Stimulated activated CD4-positive, alpha-beta T cell treated with anti-CD3 and anti-CD28 coated beads, Interleukin-15, amount 100 ng/mL, for 24 hours (primary cell): ENCODE measurements at places on chromosomes 7 and 10.

DNA sequence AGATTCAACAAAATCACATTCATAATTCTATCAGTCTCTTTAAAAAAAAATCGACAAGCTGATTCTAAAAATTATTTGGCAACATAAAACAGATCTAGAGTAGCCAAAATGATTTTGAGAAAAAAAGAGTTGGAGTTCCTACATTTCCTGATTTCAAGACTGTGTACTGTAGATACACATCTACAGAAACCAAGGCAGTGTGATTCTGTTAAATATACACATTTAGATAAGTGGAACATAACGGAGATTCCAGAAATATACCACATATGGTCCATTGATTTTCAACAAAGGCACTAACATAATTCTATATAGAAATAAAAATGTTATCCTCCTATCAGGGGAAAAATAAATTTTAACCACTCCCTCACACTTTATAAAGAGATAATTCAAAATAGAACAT is 467.0 kb downstream of the ADRA2A start:
- no peak for DNase-seq

- DNase-seq, result no peak
Measured at GRCh38 chr7:27110186-27111031, 7.9 kb upstream of the HOXA2 start.

- DNase-seq, result no peak
Measured at GRCh38 chr7:2049111-2049781, 183.5 kb downstream of the MAD1L1 start.

GRCh38 chr10:13969792-13970140 is 361.0 kb downstream of the FRMD4A start:
- peak; percentile 47 for DNase-seq

GRCh38 chr7:134892963-134893362 is 93.3 kb upstream of the AGBL3 start:
- no peak for DNase-seq

DNA sequence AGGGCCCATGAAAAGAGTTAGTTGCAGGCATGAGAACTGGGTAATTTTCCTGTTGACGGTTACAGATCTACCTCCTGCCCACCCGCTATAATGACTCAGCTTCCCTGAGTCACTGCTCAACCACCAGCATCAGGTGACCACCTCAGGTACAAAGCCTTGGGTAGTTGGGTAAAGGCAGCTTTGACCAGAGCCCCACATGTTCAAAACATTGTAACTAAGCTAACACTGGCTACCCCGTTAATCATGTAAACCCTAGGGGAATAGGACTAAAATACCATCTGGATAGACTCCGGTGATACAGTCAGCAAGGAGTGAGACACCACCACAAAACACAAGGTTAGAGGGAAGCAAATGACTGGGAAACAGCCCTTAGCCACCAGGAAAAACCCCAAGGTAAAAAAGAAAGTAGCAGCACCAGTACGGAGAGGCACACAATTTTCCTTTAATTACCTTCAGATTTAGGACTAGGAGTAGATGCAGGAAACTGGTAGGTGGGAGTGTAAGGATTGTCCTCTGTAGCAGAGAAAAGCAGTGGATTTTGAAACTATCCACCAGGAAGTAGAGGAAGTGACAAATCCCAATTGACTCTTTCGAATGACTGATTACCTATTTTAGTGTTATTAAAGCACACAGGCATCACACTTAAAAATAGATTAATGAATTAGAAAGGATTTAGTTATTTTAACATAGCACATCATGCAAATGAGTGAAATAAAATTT is 103.5 kb upstream of the PDLIM1 start:
- DNase-seq, result peak; percentile 19

DNA sequence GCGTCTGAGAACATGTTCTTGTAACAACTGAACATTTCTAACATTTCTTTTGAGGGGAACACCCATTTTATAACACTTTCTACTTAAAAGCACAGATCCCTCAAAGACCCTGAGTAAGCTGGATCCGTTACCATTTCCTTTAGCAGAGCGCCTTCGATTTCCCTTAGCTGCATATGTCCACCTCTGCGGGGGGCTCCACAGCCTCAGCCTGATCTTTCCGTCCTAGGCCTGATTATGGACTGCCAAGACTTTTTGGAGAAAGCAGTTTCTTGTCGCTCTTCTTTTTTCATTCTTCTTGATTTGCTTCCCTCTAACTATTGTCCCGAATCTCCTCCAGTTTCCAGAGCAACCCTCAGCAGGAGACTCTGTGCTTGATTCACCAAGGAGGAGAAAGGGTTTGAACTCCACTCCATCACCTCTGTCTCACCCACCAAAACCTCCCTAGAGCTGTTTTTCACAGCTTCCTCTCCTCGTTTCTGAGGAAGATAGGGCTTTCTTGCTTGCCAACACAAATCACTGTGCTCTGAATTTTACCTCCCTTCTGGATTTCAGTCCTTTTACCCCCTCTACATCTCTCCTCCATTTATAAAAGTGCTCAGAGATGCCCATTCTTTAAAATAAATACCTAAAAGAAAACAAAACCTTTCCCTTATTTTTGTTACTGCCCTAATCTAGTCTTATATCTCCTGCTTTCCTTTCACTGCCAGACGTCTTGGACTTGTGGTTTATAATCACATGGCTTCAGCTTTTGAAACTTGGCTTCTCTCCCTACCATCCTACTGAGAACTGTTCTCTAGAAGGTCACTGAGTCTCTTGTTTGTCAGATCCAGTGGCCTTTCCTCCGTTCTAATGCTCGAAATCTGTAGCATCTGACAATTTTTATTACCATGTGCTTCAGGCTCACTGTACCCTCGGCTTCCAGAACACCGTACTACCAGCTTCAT is 30.5 kb upstream of the ZRANB1 start:
- DNase-seq, result no peak

DNA sequence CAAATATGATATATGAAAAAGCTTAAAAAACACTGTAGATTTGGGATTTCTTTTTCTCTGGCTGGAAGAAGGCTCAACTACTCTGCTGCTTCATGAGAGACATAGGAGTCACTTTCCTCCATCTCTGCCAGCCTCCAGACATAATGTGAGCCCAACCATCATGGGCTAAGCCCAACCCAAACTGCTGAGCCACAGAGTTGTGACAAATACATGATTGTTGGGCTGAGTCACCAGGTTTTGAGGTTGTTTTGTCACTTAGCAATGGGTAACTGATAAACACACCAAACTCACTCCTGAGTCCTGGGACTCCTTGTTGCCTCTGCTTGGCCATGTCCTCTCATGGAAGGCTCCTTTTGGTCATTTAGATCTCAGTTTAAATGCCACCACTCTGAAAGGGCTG is 381.8 kb upstream of the FZD8 start:
- no peak for DNase-seq

DNA sequence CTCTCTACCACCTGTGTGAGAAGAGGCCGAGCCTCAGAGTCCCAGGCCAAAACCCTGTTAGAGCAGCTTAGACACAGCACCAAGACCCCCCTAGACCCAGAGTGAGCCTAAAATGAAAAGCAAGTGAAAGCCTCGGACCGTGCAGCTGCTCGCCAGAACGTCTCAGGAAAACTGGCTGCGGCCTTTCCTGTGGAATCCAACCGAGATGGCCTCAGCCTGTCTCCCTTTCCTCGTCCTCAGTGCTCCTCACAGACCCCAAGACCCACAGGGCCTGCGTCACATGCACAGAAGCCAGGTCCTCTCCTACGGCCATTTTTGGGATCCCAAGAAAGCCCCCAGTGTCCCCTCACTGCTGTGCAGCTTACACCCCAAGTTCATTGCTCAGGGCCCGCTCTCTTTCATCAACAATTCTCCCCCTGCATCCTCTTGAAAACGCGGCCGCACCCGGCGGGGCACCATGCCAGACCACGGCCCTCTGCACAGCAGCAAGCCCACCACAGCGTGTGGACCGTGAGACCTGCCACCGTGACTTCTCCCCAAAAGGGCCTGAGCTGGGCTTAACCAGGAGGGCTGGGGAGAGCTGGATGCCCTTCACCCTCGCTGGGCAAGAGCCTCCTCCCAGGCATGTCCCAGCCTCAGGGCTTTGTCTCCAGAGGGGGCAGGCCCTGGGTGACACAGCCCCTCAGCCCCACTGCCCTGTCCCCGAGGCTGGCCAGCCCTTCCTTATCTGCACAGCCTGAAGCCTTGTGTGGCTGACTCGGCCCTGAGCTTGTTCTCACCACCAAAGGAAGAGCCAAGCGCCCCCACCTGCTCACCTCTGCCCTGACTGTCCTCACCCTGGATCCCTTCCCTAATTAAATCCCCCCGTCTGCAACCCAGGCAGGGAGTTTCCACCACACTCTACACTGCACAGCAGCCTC is 142.9 kb downstream of the PTPRN2 start:
- DNase-seq, result no peak

DNA sequence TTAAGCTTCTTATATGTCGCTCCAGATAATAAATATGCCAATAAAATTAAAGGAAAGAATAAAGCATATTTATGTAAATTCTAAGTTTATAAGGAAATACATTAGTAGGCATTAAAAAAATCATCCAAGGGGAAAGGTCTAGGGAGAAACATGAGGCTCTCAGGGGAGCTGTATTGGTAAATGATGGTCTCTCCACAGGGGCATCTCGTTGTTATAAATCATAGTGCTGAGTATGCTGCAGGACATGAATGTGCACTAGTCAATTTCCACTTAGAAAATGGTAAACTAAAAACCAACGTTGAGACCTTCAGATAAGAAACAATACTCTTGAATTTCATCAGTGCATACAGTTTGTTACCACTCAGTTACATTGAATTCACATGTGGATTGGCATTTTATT is 194.0 kb upstream of the AHR start:
- DNase-seq, result no peak

GRCh38 chr10:58258977-58259692 is 8.6 kb downstream of the IPMK start:
- no peak for DNase-seq

GRCh38 chr7:95095966-95096540 is 188.7 kb downstream of the PPP1R9A start:
- DNase-seq, result no peak

GRCh38 chr10:88041243-88042159 is 178.1 kb downstream of the PTEN start:
- DNase-seq, result no peak

- DNase-seq, result no peak
Measured at GRCh38 chr7:84105586-84105985, 89.0 kb downstream of the SEMA3A start.

DNA sequence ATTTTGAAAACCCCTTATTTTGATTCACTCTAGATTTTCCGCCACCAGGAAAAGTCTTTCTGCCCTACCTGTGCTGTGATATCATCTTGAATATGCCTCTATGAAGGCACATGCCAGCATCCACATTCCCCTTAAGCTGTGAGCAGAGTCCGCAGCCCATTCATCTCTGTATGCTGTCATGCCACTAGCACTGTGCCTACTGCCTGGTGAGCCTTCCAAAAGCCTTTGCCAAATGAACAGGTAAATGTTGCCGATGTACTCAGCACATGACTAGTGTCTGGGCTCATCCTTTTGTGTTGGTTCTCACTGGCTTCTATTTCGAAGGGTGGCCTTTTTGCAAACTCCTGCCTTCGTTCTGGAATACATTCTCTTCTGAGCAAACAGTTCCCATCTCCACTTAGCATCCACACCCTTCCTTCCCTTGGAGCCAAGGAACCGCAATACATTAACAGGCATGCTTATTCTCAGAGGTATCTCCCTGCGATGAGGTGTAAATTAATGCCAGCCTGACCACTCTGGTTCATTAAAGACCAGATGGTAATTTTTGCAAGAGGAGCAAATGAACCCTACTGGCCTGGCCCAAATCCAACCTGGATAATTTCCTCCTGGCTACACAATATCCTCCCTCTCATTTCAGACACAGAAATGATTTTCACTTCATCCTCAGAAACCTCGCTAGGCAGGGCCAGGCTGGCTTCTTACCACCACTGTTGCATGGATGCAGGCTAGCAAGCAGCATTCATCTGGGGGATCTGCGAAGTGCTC is 339.7 kb upstream of the NFE2L3 start:
- no peak for DNase-seq

GRCh38 chr10:5987747-5988146 is 10.4 kb upstream of the IL15RA start:
- no peak for DNase-seq

DNA sequence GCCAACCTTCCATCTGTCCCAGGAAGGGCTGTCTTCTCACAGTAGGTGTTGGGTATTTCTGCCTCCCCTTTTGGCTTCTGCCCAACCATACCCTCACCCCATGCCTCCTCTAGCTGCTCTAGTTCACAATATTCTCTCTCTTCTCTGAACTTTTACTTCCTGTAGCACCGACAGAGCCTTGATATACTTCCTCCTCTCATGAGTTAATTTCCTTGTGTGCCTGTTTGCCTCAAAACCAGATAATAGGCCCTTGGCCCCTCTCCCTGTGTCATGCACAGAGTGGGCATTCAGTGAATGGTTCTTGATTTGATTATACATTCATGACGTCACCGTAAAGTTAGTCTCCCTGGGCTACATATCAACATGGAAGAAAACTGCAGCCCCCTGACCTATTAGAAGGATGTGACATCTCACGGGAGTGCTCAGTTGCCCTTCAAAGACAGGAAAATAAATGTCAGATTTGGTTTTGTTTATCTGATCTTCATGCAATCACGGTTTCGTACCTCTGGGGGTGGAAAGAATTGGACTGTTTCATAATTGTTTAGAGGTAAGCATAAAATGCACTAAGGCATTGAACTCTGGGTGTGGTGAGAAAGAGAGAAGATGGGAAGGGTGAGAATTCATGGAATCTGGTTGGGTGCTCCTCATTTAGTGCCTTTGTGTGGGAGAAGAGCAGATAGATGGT is 127.7 kb downstream of the ITIH5 start:
- DNase-seq, result no peak

DNA sequence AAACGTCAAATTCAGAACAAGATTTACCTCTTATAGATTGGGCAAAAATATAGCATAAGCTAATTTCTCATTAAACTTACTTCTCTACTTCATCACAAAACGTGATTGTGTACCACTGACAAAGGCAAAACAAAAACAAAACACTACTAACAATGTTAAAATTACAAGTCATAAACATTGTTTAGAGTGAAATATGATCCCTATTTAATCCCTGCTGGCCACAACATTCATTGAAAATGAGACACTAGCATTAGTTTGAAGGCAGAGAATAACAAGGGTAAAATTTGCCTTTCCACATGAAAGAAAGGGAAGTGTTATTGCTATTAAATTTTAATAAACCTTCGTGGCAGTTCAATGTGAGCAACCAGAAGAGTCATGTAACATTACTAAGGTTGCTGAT is 45.0 kb downstream of the SEMA3A start:
- DNase-seq, result no peak

DNA sequence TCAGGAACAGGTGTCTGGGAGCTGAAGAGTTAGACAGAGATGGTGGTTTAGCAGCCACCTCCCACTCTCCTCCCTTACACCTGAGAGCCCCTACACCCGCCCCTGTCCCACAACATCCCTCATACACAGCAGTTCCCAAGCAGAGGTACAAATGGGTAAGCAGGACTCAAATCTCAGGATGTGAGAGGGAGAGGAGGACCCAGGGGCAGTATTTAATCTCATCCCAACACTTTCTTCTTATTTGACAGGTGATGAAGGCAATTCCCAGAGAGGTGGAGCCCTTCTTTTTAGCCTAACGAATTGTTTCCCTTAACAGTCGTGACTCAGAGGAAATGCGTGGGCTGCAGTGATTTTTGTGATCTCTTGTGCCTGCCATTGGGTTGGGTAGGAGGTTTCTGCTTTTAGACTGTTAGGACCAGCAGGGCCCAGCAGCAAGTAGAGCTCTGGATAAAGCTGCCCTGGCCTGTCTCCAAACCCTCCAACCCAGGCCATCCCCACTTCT is 191.3 kb downstream of the HECW1 start:
- peak; percentile 82 for DNase-seq

- no peak for DNase-seq
Measured at GRCh38 chr10:36188080-36188453, 546.0 kb upstream of the FZD8 start.

GRCh38 chr7:75712517-75713361 is 26.0 kb downstream of the HIP1 start:
- DNase-seq, result no peak
